ENCODE measurements at places on chromosomes 5 and 9. TPM values are rescaled to one million over a fixed set of nuclear protein-coding genes. Genes with fewer than 3 reads are reported as not detected.

DNA sequence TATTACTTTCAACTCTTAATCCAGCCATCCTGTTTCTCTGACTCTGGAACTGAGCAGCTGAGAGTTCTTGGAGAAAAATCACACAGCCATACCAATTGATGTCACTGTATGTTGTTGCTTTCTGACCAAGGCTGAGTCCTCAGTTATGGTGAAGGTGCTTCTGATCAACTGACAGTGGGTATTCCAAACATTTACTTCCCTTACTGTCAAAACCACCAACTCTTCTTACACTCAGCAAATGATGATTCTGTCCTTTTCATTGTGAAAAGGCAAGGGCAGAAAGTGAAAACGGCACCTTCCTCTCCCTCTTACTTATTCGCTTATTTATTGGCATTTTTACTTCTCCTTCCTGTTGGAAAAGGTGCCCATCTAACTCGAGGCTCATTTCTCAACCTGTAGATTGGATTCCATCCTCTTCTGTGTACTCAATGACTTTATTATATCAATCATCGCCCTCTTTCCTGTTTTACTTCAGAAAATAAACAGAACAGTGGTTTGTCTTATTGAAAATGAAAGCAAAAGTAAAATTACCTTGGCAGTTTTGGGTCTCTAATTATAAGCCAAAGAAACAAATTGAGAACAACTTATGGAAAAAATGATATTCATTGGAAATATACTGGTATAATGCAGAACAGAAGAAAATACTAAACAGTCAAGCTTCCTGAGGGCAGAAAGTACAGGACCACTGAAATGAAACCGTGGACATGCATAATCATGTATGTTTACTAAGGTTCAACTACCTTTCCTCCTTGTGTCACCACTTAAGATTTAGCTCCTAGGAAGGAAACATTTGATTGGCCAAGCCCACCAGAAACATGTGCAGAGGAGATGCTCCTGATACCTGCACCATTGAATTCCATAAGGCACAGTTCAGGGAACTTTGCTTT is 104.5 kb upstream of the CHD1 start:
- no peak for DNase-seq
- H3K36me3 ChIP-seq: no peaks in the 10 kb centered on the region
- H3K4me1 ChIP-seq: peaks cover 27% of the 10 kb centered on the region
- H3K27me3 ChIP-seq: no peaks in the 10 kb centered on the region
- peak overlapping the region; percentile 63 for H3K27ac ChIP-seq
- H3K4me3 ChIP-seq: peak overlapping the region; percentile 14

GRCh38 chr5:71537687-71538086 is 49.5 kb upstream of the MCCC2 start:
- no peak overlapping the region for H3K27ac ChIP-seq
- H3K36me3 ChIP-seq: no peaks in the 10 kb centered on the region
- no peak overlapping the region for H3K4me3 ChIP-seq
- no peaks in the 10 kb centered on the region for H3K27me3 ChIP-seq
- no peak for DNase-seq

DNA sequence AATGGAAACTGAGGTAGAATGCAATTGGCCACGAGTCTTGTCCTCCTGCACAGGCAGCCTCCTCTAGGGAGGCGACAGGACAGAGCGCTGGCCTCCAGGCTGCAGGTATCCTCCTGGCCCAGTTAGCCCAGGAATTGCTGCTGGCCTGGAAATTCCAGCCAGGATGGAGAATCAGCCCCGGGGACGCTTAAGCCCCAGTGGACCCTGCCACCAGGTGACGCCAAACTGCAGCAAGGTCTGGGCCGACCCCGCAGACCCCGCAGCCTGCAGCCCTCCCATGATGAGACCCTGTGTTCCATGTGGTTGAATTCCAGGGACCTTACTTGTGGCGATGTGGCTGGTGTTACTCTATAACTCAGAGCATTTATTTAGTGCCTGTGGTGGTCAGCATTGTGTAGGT is 7.3 kb downstream of the CACFD1 start:
- peaks cover 16% of the 10 kb centered on the region for H3K4me1 ChIP-seq
- DNase-seq: no peak

GRCh38 chr5:115816226-115817081 is at the start of gene CDO1:
TSS of gene CDO1 (minus strand) at chr5:115816659. CDS start at chr5:115816397, 262 bp downstream.
- H3K27ac ChIP-seq: peak within 1 kb of the TSS; percentile 51
- peak within 1 kb of the TSS; percentile 41 for H3K4me3 ChIP-seq
- peaks cover 81% of the 10 kb centered on the region for H3K27me3 ChIP-seq
- no peaks in the 10 kb centered on the region for H3K36me3 ChIP-seq
- DNase-seq: peak; percentile 8

GLDC gene
- total RNA-seq: 0.41 TPM

SLC34A1 gene
- total RNA-seq: not detected

Measured in transverse colon (tissue), 4 donors.